Umbilical cord (tissue), 2 donors: ENCODE measurements at places on chromosomes 1 and 21.

DNA sequence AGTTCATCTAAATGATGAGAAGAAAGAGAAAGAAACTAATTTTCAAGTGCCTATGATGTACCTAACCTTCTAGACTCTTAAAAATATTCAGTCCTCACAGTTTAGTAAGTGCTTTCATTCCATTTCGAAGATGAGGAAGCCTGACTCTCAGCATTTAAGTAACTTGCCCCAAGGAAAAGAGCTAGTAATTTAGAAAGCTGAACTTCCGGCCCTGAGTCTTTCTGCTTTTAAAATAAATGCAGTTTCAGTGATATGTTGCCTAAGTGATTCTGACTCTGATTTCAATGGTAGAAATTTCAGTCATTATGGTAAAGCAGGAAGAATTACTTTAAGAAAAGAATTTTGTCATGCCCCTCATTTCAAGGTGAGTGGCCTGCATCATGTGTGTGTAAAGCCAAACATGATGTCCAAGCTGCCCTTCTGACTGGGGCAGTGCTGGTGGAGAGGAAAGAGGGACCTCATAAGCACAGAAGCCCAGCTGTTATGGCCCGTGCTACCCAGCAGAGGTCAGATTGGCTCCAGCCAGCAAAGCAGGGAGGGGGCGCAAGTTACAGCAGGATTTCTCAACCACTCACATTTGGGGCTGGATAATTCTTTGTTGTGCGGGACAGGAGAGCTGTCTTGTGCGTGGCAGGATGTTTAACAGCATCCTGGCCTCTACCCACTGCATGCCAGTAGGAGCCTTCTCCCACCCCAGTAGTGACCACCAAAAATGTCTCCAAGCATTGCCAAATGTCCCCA is 10.7 kb downstream of the ATP1A4 start:
- DNase-seq = peak; percentile 45

DNA sequence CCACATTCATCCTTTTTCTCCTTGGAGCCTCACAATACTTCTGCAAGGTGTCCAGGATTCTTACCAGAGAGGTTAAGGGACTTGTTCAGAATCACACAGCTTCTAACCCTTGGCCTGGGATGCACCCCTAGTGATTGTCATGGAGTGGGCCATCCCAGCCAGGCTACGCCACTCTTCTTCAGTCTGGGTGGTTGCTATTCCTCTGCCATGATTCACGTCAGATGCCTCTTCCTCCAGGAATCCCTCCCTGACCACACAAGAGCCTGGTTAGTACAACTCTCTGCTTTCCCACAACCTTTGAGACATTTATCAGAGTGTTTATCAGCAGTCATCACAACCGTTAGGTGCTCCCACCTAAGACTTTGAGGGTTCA is 121.8 kb downstream of the EPHB2 start:
- no peak for DNase-seq

DNA sequence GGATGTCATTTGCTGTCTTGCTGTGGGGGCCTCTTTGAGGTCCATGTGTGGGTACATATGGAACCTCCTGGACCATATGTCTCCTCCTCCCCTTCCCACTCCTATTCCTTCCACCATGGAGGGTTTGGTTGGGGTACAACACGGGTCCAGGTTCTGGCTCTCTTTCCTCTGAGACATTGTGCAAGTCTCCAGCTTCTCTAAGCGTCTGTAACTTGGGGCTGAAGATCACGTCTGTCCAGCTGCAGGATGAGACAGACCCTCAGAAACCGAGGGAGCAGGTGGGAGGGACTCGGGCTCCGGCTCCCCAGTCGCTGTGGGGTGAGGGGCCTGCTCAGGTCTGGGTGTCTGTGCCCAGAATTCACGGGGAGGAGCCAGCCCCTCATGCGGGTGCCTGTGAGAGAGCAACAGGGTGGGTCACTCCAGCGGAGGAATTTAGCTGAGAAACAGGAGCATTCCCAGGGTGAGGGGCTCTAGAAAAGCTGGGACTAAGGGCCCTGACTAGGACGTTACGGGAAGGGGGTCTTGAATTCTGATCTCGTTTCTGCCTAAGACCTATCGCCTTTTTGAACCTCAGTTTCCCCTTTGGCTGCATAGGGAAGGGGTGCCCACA is 42.0 kb upstream of the DMBX1 start:
- no peak for DNase-seq

DNA sequence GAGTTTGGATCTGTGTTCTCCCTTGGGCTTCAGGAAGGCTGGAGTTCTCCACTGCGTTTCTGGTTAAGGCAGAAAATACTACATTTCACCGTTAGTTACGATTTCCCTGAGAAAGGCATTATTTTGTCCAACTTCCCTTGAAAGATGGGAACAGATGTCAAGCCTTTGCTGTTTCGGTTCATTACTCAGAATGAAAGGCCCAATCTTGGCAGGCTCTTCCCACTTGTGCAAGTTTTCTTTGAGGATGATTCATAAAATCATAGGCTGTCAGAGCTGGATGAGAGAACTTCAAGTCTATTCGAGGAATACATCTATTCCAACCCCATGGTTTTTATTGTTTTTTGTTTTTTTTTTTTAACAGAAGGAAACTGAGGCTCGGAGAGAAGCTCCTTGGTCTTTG is 205.2 kb downstream of the GRIK3 start:
- DNase-seq = no peak

DNA sequence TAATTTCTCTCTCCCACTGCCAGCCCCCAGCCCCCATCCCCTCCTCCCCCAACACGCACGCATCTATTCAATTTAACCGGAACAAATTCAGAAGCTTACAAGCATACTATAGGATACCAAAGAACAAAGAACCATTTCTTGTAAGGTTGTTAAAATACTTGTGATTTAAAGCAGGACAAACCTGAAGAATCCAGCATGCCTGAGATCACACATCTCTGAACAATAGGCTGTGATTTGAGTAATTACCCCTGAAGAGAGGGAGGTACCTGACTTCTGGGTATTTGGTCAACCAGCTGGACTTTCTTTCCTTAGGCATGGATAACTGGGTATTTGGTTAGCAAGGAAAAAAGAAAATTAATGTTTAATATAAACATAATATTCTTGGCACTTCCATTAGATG is 105.1 kb downstream of the NMNAT2 start:
- DNase-seq = no peak

DNA sequence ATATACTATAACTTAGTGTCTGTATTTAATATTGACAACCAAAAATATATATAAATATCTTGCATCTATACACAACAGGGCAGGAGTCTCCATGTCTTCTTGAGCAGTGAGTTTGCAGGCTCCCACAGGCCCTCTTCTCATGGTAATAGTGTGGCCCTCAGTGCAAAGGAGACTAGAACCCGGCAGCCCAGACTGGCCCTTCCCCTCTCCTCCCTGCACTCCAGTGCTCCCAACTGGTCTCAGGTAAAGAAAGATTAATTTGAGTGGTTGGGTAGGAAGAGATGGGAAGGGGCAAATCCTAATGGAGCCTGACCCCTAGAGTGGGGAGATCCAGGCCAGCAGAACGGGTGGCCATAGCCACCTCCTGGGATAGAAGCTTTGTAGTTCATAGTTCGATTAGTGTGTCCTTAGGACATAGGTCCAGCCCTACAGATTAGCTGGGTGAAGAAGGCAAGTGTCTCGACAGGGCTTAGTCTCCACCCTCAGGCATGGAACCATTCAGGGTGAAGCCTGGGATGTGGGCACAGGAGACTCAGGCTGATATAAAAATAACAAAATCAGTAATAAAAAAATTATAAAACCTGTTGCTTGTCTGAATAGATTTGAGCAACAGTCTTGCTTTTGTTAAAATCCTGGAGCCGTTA is 32.3 kb downstream of the SLC2A1 start:
- no peak for DNase-seq

- DNase-seq = peak; percentile 12
Observed at GRCh38 chr1:58670181-58670580, 29.7 kb downstream of the MYSM1 start.

GRCh38 chr1:241711326-241711725 is 59.2 kb downstream of the WDR64 start:
- DNase-seq = no peak

DNA sequence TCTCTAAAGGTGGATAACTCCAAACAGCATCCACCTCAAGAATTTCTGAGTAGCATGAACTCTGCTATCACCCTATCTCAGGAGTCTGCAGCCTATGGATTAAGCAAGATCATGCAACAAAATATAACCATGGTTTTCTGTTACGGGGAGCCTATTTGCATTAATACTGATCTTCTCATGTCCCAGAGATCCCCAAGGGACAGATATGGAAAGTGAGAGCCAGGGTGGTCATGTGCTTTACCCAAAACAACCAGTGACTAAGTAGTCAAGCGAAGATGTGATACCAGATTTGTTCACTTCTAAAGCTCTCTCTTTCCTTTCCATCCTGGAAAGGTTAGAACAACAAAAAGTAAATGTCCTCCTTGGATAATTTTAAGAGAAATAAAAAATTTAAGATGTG is 125.1 kb downstream of the PRRX1 start:
- DNase-seq = no peak

- DNase-seq = peak; percentile 69
Observed at GRCh38 chr1:156052862-156053767, 483 bp downstream of the UBQLN4 start.

DNA sequence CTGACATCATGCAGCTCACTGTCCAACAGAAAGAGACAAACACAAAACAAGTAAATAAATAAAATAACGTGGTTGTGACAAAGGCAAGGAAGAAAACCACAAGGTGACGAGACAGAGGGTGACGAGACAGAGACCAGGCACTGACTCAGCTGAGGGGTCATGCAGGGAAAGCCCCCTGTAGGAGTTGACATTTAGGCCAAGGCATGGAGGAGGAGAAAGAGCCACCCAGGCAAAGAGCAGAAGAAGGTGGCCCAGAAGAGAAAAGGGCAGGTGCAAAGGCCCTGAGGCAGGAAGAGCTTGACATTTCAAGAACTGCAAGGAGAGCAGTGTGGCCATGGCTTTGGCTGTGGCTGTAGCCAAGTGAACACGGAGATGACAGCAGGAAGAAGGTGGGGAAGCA is 65.1 kb upstream of the ID3 start:
- DNase-seq = no peak

DNA sequence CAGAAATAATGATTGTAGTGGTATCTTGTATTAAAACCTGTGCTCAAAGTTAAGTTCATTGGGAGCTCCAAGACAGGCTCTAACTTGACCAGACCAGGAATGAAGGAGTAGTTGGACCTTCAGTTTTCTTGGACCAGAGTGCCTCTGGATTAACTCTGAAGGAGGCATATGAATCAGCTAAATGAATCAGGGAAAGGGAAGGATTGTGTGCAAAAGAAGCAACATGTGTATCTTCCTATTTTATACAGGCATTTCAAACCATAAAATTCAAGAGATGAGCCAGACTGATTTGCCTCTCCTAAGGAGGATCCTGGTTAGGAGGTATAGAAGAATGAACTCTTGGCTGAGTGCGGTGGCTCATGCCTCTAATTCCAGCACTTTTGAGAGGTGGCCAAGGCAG is 71.4 kb downstream of the CC2D1B start:
- no peak for DNase-seq

GRCh38 chr1:27574871-27575831 is 28.8 kb downstream of the AHDC1 start:
- DNase-seq = peak; percentile 88

GRCh38 chr1:72780212-72780611 is 497.9 kb upstream of the NEGR1 start:
- DNase-seq = no peak

GRCh38 chr1:10694274-10694632 is 102.2 kb downstream of the CASZ1 start:
- DNase-seq = peak; percentile 38

DNA sequence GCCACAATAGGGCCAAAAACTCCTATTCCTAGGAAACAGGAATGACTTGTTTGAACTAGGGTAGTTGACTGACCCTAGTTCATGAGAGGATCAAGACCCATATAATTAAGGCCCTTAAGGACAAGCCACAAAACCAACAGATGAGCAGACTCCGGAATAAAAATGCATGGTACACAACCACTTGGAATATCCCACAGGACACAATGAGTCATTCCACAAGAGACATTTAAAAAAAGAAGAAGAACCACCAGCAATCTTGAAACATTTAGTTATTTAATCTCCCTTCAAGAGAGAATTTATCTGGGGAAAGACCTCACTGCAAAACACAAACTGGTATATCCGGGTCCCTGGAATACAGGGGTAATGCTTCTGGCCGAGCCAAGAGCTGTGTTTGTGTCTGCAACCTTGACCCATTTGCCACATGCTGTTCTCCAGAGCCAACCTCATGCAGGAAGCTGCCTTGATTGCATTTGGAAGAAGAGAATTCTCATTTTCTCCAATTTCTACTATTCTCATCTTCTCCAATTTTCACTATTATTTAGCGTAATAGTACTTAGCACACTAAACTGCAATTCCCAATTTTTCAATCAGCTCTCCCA is 135.5 kb downstream of the TGFBR3 start:
- DNase-seq = no peak

- DNase-seq = peak; percentile 3
Observed at GRCh38 chr1:117093870-117094621, 27.5 kb downstream of the TRIM45 start.

DNA sequence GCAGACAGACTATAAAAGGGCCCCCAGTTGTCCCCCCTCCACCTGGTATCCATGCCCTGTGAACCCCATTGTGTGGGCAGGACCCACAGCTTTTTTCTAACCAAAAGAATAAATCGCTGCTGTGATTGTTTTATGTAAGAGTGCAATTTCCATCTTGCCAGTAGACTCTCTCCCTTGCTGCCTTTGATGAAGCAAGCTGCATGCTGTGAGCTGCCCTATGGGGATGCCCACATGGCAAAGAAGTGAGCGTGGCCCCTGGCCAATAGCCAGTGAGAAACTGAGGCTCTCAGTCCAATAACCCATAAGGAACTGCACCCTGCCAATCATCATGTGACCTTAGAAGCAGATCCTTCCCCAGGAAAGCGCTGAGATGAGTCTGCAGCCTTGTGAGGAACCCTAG is 37.8 kb upstream of the FMOD start:
- DNase-seq = no peak

GRCh38 chr1:67683766-67684525 is 1.1 kb upstream of the GADD45A start:
- peak; percentile 14 for DNase-seq

DNA sequence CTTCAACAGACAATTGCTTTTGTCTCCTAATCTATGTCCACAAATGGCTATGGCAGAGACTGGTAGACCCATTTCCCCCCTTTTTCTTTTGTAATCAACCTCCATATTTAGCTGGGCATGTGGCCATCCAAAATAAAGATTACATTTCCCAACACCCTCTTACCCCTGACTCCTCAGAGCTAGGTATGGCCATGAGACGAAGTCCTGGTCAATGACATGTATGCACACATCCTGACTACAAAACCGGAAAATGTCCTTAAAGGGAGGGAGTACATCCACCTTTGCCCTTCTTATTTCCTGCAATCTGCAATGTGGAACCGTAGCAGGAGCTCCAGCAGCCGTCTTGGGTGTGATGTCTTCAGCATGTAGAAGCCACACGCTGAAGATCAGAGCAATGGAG is 36.2 kb upstream of the RCSD1 start:
- DNase-seq = no peak
